NCI-H2171 treated with DMSO at 0.1 percent for 48 hours (cell line): ENCODE measurements at places on chromosomes 12 and 14.

DNA sequence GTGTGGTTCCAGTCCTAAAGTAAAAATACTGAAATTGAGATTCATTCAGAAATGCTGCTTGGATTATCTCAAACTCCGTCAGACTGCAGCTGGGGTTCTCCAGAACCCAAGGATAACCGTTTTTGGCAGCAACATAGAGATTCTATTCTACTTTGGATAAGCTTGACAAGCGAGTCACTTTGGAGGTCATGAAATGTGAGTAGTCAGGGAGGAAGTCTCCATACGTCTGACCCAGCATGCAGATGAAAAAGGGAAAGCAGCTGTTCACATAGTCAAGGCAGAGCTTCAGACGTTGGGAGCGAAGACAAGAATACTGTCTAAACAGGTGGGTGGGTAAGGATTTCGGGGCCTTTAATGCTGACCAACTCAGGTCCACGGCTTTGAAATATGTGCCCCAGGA, 14.9 kb upstream of the HSP90B1 start:
- DNase-seq = peak; percentile 22

- peak; percentile 84 for DNase-seq
Measured at GRCh38 chr12:56635806-56636674, 5.9 kb upstream of the BAZ2A start.

DNA sequence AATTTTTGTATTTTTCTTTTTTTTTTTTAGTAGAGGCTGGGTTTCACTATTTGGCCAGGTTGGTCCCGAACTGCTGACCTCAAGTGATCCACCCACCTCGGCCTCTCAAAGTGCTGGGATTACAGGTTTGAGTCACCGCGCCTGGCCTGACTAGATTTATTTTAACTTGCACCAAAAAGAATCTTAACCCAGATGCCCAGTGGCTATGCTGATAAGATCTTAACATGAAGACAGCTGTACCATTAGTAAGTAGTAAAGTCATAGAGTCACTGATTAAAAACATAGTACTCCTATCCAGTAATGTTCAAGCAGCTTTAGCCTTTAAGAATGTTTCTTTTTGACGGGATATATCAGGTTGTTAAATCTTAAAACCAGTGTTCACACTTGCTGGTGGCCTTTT, 1061.8 kb upstream of the FLRT2 start:
- DNase-seq = no peak

DNA sequence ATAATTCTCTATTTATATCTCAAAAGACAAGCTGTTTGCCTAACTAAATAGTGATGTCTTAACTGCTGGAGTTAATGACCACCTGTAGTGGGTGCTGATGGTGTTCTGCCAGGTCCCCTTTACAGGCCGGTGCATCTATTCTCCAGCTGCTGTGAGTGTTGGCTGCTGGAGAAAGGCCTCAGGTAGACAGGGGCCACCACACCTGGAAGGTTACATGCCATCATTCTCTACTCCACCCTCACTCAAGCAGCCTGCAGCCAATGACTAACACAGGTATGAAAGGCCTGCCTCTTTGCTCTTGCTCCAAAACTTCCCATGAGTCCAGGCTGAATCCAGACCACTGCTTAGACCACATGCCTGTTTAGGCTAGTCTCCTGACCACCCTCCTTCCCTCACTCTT, 73.9 kb downstream of the RPS6KA5 start:
- no peak for DNase-seq

DNA sequence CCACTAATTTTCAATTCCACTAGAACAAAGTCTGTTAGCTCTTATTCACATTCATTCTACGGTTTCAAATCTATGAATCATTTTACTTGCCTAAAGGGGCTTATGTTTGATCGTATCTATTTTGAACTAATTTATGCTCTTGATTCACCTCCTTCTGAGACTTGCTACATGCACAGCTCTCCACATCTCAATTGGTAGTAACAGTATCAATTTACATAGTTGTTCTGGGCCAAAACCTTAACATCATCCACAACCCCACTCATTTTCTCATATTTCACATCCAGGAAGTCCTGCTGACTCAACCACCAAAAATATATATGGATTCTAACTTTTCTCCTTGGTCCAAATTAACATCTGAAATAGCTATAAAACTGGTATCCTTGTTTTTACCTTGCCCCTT, 208.6 kb downstream of the RASSF9 start:
- no peak for DNase-seq

DNA sequence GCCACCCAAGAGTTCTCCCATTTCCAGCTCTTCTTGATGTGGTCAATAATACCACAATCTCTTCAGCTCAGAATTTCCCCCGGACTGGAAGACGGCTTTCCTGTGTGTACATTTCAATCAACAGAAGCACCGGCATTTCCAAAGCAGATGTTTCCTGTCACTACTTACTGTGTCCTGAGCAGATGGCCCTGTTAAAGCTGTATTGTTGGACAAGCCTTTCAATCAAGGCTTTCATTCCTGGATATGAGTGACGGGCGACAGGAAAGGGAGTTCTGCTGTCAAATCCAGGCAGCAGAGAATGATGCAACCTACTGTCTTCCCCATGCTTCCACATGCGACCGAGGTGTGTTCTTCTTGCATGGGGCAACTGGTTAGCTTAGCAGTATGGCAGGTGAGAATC, 76.4 kb upstream of the CCDC60 start:
- DNase-seq = peak; percentile 90

DNA sequence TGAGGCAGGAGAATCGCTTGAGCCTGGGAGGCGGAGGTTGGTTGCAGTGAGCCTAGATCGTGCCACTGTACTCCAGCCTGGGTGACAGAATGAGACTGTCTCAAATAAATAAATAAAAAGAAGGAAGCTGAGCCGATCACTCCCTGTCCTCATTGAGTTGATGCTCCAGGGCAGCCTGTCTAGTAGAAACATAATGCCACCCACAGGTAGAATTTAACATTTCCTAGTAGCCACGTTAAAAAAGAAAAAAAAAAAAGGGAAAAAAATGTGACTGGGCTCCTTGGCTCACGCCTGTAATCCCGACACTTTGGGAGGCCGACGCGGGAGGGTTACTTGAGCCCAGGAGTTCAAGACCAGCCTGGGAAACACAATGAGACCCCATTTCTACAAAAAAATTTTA, 135.7 kb downstream of the SCARB1 start:
- peak; percentile 46 for DNase-seq

DNA sequence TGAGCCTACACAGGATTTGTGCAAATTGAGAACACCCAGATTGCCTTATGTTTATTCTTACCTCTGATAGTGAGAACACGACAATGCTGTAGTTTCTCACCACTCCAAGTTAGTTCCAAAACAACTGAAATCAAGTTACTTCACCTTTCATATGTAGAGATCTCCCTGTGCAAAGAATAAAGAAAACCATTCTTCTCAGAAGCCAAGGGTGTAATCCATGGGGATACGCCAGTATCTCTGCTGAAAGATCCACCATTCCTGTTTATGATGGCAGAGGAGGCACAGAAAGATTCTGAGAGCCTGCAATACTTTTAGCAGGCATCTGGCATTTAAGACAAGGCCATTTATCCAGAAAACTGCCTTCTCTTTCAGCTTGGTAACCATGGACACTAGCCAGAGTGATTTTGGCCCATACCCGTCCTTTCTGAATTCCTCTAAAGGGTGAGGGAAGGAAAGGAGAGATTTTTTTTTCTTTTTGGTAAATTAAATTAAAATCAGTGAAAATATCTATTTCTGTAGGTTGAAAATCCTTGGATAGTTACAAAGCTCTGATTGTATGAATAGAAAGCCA, 355.4 kb upstream of the FAR2 start:
- no peak for DNase-seq

DNA sequence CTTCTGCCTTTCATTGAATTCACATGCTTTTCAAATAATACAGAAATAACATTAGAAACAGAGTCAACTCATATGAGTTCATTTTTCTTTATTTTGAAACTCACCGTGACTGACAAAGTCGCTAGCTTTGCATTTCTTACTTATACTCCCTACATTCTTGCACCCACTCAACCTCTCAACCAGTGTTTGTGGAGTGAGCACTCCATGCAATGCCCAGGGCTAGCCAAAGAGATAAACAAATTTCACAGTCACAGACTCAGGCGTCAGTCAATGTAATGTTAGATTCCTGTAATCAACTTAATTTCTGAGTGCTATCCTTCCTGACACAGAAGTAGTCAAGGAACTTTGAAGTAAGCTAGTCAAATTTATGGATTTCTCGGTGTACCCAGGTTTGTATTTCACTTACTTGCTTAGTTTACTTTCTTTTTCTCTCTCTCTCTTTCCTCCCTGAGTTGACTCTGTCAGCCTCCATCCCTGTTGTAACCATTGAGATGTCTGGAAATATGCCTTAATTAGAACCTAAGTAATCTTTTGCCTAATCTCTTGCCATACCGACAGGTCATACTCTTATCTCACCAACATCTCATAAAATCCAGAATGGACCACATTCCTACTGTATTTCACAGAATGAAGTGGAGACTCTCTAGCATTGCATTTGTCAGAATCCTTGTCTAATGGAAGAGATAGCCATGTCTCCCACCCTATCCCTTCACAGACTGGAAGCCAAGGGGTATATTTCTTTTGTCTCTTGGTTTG, 413.0 kb downstream of the AEBP2 start:
- no peak for DNase-seq

DNA sequence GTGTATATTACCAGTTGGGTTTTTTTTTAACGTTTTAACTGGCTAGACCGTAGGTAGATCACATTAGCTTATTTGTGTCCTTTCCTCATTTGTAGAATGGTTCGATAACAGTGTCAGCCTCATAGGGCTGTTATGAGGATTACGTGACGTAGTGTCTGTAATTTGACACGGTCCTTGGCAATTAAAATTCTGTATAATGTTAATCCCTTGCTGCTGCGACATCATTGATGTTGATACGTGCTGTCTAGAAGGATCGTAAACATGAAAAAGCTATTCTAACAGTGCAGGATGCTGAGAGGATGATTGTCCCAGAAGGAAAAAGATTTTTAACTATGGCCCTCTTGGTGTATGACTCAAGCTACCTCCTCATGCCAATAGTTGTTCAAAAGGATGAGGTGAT, 50.9 kb downstream of the HSP90AA1 start:
- DNase-seq = no peak

DNA sequence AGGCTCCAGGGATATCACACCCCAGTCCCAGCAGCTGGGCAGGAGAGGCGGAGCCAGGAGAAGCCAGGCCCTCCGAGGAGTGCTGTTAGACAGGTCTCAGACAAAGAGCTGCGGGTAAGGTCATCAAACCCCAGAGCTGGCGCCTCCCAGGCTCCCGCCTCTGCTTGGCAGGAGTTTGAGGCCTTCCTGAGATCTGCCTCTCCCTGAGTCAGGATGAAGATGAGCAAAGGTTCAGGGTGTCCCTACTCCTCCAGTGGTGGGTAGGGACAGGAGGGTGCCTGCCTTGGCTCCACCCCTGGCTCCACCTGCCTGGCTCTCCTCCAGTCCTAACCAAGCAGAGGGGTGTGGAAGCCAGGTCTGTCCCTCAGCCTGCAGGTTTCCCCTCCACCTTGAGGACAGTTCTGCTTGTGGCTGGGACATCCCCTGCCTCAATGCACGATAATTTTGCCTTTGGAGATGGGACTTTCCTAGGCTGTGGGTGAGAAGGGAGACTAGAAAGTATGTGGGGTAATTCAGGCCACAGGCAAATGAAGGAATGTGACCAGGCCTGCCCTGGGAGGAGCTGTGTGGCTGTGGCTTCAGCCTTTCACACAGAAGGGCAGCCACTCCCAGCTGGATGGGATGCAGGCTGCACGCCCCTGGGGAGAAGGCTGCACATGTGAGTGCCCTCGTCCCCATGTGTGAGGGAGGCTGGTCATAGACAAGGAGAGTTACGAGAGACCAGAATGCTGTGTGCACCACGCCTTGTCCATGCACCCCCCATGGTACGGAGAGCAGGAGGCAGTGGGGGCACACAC, 2.2 kb downstream of the PLEKHG6 start:
- no peak for DNase-seq

- peak; percentile 89 for DNase-seq
Measured at GRCh38 chr14:86310611-86311010, 780.7 kb downstream of the FLRT2 start.

GRCh38 chr12:124328116-124328515, 33.2 kb downstream of the RFLNA start:
- no peak for DNase-seq

DNA sequence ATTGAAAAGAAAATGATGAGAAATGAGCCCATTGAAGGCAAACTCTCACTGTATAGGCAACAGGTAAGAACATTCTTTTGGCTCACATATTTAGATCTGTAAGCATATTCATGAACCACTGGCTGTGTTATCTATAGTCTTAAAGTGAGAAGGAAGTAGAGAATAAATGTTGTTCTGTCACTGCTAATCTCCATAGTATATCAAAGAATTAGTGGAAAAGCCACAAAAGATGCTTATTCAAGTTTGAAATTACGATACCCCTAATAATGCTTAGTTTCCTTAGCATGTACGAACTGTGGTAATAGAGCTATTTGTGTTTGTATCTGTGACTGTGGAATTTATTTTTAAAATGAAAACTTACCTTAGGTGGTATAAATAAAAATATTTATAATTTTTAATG, 22.8 kb downstream of the IFT81 start:
- no peak for DNase-seq

DNA sequence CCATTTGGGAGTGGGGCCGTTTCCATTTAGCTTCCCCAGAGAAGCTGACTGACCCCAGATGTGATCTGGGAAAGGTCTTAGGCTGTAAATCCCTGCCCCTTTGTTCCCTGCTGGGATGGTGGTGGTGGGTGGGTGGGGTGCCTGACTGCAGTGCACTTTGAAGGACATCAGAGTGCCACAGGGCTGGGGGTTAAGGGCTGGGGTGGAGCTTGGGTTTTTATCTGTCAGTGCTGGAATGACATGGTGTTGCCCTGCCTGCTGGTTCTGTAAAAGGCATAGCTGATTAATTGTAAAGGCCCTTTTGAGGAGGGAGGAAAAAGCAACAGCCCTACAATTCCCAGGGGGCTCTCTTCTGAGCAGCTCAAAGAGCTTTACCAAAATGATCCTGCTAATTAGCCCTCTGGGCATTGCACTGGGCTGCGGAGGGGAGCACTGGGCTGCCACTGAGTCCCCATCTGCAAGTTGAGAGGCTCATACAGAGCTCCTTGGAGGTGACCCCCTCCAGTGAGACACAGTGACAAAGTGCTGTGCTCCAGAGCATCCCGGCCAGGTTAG, 21.1 kb downstream of the PLEKHG3 start:
- peak; percentile 97 for DNase-seq

- DNase-seq = peak; percentile 74
Measured at GRCh38 chr14:65849091-65849490, 436.6 kb downstream of the FUT8 start.
